GM04503 (cell line): ENCODE measurements at places on chromosomes 2 and 18.

DNA sequence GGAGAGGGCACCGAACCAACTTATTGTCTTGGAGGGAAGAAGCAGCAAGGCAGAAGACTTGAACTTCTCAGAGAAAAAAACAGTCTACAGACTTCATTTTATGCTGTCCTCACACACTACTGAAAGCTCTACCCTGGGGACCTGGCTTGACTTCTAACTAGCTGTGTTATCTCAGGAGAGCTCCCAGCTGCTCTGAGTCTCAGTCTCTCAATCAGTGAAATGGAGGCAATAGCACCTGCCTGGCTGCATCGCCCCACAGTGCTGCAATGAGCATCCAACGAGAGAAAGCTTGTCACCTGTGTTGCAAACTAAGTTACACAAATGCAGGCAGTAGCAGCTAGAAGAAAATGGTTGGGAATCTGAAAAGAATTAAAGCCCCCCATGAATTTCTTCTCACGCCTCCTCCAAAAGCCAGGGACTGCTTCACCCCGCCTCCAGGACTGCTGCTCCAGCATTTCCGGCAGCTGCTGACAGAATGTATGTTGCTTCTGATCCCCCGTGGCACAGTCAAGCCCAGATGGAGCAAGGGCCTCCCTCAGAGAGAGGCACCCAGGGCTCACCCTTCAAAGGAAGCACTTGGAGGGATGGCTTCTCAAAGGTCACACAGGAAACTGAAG lies 116.3 kb downstream of the BCL11A start:
- DNase-seq, result no peak

DNA sequence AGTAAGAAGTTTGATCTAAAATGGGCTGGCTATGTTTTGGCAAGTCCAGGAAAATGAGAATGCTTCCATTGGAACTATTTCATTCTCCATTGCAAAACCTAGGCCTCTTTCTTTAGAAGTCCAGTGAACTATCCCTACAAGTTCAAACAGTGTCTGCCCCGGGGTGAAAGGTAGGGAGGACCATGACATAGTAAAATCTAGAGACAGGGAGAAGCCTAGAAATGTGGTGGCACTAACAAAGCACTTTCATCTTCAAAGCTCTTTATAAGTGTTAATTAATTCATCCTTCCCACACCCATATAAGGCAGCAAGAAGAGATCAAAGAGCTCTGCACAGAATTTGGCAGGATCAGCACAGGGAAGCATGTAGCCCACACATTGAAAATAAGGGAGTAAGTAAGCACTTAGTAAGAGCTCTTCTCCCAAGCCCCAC lies 214.5 kb downstream of the IRS1 start:
- DNase-seq, result no peak

DNA sequence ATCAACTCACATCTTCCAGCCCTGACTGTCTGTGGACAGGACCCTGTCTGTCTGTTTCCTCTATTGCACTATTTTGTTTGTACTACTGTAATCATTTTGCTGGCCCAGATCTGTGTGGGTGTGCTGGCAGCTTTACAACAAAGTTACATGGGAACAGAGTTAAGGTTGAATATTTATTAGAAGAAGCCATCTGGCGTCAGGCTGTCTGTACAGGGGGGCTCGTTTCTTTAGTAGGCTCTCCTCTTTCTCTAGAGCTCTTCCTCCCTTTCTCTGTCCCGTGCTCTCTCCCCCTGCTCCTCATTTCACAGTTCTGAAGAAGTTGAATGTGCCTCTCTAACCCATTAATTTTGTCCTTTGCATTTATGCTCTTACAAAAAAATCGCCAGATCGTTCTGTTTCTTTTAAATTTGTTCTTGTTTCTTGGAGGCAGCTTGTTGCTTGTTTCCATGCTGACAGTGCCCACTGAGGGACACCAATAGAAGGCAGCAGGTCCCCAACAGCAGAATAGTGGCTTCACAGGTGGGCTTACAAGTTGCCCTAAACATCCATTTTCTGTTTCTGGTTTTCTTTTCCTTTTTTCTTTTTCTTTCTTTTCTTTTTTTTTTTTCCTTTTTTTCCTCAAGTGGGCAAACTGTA lies 315.2 kb upstream of the ZEB2 start:
- no peak for DNase-seq

DNA sequence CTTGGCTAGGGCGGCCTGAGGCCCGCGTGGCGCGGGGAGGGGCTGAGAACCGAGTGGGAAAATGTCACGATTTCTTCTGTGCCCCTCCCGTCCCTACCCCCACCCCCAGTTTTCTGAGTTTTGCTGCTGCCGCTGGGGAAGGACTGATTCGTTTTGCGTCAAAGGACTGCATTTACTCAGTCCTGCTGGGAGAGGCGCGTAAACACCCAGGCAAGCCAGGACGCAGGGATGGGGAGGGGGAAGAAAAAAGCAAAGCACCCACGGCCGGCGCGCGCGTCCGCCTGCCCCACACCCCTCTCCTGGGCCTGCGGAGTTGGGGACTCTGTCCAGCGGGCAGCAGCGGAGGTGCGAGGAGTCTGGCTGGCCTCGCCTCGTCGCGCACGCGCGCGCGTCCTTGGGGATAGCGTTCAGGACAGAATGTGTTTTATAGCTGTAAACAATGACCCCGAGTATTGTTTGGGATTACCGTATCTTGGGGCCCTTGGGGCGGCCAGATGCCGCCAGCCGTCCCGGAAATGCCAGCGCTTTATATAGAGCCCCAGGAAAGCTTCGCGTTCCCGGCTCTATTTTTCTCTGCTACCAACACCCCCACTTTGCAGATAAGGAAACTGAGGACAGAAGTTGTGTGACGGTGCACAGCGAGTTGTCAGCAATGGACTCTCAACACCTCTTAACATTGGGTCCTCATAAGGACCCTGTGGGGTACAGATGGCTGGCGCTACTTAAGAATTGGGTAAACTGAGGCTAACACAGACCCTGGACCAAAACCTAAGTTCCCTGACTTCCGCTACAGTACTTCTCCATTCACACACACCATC lies 1.7 kb upstream of the FOSL2 start:
- no peak for DNase-seq

GRCh38 chr18:69401972-69402532 lies 1.4 kb downstream of the DOK6 start:
- DNase-seq, result no peak

GRCh38 chr2:193153576-193153975 lies 958.8 kb upstream of the TMEFF2 start:
- DNase-seq, result no peak

DNA sequence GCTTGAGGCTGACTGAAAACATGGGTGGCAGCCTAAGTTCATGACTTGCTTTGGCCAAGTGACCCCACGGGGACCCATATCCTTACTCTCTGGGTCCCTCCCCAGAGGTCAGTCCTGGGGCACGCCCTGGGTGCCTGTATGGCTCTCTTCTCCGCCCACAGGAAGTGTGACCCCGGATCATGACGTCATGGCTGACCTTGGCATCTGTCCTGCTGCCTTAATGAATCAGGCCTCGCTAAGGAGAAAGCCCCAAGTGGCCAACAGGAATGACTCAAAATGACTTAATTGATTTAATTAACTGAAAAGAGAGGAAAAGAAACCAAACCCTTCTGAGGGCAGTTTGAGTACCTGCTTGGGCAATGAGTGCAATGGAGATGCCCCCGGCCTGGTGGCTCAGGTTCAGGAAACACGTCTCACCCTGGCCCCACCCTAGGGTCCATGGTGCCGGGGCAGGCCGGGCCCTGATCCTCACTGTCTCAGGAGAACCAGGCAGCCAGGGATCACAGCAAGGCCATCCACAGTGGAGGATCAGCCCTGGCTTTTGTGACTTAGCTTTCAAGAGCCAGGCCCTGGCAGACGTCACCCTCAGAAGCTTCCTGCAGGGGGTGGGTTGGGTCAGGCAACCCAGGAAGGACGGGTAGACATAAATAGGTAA lies 112.0 kb downstream of the CYP26B1 start:
- DNase-seq, result no peak

DNA sequence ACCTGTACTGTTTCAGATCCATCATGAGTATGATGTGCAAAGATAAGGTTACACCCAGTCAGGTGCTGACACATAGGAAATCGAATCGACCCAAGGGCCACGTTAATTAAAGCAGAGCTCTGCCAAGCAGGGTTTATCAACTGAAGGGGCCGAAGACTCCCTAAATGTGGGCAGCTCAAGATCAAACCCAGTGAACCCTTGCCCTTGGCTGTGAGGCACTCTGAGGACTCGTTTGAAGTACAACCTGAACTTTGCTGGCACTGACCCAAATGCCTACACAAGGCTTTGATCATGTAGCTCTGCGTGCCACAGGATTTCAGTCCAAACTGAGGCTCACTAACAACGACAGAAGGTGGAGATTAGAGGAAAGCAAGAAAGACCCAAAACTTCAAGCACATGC lies 352.1 kb downstream of the MTX2 start:
- DNase-seq, result no peak

GRCh38 chr2:234796045-234796591 lies 155.7 kb upstream of the SH3BP4 start:
- no peak for DNase-seq

GRCh38 chr18:37604032-37604431 lies 38.4 kb upstream of the CELF4 start:
- DNase-seq, result no peak

GRCh38 chr2:127638361-127639110 lies 7.4 kb upstream of the GPR17 start:
- no peak for DNase-seq

DNA sequence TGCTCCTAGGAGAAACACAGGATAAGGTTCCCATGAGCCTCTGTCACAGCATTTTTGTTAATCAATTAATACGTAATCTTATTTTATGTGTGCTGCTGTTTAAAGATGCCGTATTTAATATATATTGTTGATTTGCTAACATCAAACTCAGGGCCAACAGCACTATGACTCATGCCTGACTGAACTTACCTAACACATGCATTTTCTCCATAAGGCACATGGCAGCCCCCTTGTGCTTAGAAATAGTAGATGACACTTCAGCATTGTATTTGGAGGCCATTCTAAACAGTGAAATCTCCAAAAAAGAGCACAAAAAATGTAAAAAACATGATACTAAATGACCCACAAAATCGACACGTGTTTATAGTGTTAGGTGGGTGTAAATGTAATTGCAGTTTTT lies 314.8 kb downstream of the MYCN start:
- no peak for DNase-seq

DNA sequence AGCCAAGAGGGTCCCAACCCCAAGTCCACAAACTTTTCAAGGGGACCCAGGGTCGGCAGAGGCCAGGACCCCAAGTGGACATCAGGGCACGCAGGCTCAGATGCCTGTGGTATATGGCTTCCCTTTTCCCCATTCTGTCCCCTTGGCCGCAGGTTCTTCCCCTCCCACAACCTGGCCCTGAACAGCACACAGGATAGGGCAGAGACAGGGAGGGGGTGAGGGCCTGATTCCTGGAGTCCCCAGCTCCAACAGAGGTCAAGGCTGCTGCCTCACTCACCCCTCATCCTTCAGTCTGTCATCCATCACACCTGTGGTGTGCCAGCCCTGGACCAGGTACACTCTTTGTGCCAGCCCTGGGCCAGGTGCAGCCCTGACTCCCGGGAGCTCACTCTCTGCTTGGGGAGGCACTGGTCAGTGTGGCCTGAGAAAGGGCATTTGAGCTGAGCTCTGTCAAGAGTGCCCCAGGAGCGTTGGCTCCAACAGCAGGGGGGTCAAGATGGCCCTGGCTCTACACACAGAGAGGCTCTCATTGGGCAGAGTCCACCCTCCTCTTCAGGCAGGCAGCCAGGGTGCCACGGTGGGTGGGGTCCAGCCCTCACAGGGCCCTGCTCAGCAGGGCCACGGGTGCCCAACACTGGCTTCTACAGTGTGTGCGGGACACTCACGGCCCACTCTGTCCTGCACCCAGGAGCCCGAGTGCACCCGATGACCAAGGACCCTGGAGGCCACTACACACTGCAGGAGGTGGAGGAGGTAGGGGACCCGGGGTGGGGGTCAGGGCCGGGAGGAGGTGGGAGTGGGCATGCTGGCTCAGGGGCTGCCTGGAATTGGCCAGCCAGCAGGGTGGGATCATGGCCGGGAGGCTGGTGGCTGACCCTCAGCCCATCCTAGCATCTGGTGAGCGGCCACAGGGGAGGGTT lies 1.6 kb downstream of the AGXT start:
- DNase-seq, result no peak

GRCh38 chr2:197308996-197309690 lies 1.4 kb downstream of the ANKRD44 start:
- no peak for DNase-seq

GRCh38 chr18:31586616-31587015 lies 5.1 kb upstream of the TTR start:
- no peak for DNase-seq

GRCh38 chr2:78411303-78411702 lies 614.2 kb upstream of the REG3G start:
- DNase-seq, result no peak

DNA sequence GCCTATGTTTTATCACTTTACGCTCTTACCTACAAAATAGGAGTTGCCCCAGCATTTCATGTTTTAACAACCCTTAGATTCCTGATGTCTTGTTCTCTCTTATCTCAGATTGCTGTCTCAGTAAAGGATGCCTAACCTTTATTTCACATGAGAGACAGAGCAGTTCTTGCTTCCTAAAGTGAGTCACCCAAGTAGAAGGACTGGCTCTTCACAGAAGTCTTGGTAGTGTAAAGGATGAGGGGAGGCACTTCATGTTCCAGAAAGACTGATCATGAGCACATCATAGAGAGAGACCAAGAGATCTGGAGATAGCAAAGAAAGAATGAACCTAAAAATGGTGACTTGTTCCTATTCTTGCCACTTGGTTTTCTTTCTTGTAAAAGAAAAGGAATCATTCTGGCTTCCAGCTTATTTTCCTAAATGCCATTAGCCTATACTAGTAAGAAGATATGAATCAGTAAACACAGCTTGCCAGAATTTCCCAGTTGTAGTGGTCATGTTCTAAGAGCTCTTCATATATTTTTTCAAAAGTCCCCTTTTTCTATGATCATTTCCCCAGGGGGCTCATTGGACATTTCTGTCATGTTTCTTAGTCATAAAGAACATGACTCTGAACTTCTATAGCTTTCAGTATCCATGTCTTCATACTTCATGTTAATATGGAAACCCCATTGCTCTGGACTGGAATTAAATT lies 54.9 kb downstream of the MAPRE2 start:
- DNase-seq, result no peak

DNA sequence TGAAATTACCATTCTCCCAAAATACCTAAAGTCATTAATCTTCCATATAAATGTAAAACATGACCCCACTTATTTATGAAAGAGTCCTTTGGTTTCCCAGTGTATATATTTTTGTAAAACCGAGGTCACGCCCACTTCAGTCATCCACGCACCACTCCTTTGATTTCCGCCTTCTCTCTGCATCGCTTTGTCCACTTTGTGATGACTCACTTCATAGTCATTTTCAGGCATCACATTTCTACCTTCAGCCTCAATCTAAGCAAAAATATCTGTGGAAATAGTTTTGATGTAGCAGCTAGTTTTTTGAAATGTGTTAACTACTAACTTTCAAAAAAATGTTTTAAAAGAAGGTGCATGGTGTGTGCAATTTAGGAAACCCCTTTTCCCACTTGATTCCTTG lies 793.5 kb upstream of the SOX11 start:
- DNase-seq, result no peak

- DNase-seq, result no peak
Observed at GRCh38 chr18:3067722-3068121, 54.8 kb upstream of the LPIN2 start.
